ENCODE measurements at places on chromosomes 1 and 21.

GRCh38 chr1:8097077-8097799 is 71.1 kb upstream of the ERRFI1 start:
- DNase-seq, result peak; percentile 94

DNA sequence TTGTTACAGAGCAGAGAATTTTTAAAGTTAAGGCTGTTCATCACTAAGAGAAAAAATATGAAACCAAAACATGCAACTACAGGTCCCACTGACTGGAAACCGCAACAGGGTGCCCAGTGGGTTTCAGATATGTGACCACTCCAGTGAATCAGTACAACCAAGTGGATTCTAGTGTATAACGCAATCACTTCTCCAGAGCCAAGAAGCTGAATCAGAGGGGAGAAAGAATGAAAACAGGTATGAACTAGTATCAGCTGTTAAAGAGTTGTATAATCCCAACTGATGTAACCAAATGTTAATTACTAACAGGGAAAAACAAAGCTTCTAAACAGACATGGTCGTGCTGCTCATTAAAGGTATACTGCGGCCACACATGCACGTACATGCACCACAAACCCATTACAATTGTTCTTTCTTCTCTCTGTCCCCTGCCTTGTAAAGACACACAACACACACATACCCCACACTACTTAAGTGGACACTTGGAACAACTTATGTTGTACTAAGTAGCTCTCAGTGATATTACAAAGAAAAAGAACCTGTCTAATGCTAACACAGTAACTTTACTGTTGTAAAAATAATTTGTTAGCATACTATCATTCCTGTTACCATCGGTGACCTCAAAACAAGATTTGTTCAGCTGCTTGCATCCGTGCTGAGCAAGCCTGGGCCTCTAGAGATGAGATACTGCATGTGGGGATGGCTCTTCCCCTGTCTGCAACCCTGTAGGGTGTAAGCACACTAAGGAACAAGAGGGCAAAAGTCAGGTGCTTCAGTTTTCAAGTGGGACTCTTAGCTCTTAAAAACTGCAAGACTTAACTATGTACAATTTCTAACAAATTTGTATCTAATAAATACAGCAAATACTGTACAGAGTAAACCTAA is 74.2 kb downstream of the PTPN14 start:
- DNase-seq, result peak; percentile 83

- DNase-seq, result no peak
Observed at GRCh38 chr1:2979191-2980072, 41.8 kb upstream of the ACTRT2 start.

DNA sequence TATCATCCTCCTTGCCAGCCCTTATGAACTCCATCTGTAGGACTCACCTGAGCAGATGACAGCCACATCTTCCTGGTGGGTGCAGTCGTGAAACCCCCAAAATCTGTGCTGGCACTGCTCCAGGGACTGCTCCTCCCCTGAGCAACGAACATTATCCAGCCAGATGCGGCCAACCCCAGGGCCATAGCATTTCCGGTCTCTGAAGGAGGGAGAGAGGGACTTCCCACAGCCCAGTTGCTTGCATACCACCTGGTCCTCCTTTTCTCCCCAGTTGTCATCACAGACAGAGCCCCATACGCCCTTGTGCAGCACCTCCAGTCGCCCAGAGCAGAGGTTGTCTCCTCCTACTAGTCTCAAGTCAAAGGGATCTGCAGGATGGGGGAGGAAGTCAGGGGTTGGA is 8.5 kb downstream of the CD5L start:
- no peak for DNase-seq

DNA sequence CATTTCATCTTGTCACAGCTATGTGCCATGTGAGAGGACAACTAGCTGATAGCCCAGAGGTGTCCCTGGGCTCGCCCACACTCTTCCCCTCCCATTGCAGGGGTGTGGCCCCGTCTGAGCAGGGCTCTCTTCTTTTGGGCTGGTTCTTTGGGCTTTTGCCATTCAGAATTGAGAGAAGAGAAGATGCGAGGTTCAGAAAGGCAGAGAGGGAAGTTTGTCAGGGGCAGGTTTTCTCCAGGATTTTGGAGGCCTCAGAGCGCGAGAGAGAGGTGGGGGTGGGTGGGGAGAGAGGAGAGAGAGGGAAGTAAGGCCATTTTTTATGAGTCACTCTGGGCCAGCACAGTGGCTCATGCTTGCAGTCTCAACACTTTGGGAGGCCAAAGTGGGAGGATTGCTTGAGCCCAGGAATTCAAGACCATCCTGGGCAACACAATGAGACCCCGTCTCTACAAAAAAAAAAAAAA is 5.2 kb downstream of the IFI6 start:
- peak; percentile 55 for DNase-seq

- no peak for DNase-seq
Observed at GRCh38 chr1:16120940-16121410, 34.9 kb downstream of the EPHA2 start.

All from Daoy (cell line).